ENCODE measurements at places on chromosomes 16 and 17.

GRCh38 chr16:2814551-2815298, 2.3 kb upstream of the PRSS21 start:
- DNase-seq: no peak

- DNase-seq: no peak
Observed at GRCh38 chr16:72560617-72561016, 388.7 kb upstream of the PMFBP1 start.

- DNase-seq: no peak
Observed at GRCh38 chr16:84754956-84755672, 55.3 kb downstream of the USP10 start.

DNA sequence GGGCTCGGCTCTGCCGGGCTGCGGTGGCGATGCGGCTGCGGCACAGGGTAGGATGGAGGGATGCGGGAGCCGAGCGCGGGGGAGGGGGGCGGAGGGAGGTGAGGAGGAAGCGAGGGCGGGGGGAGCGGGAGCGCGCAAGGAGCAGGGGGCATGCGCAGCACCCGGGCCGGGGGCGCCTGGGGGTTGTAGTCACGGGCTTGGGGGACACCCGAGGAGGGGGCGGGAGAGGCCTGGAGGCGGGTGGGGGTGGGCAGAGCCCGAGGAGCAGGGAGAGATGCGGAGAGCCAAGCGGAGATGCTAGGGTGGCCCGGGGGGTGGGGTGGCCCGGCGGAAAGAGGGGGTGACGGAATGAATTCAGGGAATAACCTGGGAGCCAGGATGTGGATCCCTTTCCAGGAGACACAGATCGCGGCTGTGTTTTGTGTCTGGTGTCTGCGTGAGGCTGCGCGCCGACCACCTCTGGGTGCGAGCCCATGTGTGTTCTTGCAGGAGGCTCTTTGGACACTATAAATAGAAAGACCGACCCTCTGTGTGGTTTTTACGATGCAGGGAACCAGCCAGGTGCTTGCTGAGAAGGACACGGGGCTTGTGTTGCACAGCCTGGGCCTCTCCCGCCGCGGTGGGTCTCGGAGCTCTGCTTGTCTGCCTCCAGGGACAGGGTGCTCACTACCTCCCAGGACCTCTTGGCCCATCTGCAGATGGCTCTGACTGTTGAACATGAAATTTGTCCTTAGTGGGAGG, at the start of gene STX1B:
STX1B (minus strand) TSS at position 54 of the 741 bp plus-strand sequence. CDS start 242 bp downstream, outside the sequence.
- DNase-seq: no peak

- no peak for DNase-seq
Observed at GRCh38 chr16:85634747-85635544, 21.8 kb downstream of the GSE1 start.

- DNase-seq: no peak
Observed at GRCh38 chr17:14866266-14866665, 398.9 kb downstream of the PMP22 start.

DNA sequence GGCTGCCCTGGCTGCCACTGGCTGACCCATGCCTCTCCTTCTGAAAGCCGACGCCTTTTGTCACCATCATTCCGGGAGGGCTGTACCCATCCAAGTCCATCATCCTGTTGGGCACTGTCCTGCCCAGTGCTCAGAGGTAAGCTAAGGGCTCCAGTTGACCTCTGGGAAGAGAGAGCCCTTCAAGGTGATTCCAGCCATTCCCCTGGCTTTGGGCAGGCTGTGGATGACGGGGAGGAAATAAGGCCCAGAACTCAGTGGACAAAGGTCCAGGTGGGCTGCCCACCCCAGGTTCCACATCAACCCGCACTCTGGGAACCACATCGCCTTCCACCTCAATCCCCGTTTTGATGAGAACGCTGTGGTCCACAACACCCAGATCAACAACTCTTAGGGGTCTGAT, 45.8 kb downstream of the NOS2 start:
- DNase-seq: no peak

- DNase-seq: no peak
Observed at GRCh38 chr16:89576153-89577054, 846 bp downstream of the CPNE7 start.

DNA sequence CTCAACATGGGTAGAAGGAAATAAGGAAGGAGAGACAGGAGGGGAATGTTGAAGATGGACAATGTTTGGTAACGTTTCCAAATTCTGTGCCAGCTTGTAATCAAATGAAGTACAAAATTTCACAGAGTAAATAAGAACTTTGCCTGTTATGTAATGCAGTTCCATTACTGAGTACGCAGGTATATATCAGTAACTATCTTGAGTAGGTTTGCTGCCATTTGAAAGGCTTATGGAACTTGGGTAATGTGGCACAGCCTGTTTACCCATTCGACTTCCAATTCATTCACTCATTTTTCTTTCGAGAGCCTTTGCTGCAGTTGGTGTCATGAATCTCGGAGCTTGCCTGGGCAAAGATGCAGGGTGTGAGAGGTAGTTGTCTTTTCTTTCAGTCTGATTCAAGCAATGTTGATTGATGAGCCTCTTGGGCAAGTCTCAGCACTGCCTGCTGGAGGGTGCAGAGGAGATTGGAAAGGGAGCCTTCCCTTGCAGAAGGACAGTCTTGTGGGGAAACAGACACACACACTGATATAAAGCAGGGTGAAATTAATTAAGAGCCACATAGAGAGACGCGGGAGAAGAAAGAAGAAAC, 53.4 kb downstream of the ZNF18 start:
- DNase-seq: no peak

GRCh38 chr16:17335826-17336529, 134.8 kb downstream of the XYLT1 start:
- DNase-seq: no peak

DNA sequence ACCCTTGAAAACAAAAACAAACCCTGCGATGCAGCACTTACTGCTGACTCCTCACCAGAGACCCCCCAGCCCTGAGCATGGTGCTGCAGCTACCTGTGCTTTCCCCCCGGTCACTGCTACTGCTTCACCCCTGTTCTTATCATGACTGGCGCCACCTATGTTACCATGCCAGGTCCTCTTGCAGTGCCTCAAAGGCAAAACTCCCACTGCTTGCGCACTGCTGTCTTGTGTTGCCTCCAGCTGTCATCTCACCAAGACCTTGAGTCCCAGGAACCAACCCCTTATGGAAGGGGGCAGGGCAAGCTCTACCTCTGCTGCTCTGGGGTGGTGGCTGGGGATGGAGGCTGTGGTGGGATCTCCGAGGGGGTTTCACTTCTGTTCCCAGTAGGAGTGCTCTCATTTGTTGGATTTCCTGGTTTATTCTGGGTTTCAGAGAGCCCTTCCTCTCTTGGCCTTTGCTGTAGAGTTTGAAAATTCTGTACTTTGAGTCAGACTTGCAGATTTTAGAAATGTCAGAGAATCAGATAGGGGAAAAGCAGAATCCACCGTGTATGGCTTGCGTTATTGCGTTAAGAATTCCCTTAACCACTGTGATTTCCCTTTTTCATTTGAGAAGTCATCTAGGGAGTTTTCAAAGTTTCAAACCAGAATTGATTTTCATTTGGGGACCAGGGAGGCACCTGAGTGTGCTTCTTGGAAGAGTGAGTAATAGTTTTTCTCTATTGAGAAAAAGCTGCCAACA, 96.6 kb downstream of the SPECC1 start:
- no peak for DNase-seq

- no peak for DNase-seq
Observed at GRCh38 chr16:69039333-69039941, 66.0 kb upstream of the HAS3 start.

GRCh38 chr16:67648088-67648763, 3.3 kb downstream of the CARMIL2 start:
- no peak for DNase-seq

GRCh38 chr17:75346906-75347305, 57.7 kb upstream of the SLC25A19 start:
- peak; percentile 75 for DNase-seq

DNA sequence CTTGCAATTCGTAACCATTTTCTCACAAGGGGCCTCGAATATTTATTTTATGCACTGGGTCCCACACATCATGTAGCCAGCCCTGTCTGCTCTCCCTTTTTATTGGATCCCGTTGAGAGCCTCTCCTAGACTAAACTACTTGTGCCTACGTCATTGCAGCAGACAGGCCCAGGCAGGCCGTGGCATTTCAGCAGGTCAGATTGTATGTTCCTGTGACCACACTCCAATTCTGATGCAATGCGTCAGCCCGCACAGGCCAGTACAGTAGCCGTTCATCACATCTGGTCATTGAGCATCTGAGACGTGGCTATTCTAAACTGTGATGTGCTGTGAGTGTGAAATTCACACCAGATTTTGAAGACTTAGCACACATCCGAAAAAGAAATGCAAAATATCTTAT, 42.2 kb downstream of the ABAT start:
- no peak for DNase-seq

GRCh38 chr17:78163881-78164747, 4.3 kb upstream of the SYNGR2 start:
- DNase-seq: no peak

DNA sequence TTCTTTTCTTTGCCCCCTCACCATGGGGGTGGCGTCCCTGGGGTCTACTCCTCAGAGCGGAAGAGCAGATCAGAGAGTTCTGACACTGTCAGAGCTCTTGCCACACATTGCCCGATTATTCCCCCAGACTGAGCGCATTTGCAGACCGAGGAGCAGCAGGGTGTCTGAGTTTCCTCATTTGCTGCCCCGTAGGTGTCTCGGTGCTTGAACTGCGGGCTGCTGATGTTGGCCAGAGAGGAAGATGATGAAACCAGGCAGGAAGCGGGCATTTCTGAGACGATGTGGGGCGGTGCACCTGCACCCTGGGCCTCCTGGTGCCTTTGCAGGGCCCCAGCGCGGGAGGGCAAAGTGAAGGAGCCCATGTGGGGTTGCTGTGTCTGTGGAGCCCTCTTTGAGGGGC, 55.2 kb downstream of the ARSG start:
- DNase-seq: peak; percentile 69

DNA sequence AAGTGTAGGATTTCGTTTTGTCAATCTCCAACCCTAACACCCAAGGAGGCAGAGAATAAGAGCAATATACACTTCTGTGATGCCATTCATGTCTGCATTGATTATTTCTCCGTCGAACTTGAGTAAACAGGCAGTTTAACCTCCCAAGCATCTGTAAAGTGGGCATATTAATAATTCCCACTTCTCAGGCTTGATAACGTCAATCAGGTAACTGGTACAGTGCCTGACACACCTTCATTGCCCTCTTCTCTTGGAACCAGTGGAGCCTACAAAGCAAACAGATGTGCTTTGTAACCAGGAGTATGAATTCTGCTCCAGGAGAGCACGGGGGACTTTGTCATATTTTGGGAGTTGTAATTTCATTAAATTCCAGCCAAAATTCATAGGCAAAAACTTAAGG, 32.5 kb upstream of the PLCG2 start:
- DNase-seq: no peak

- no peak for DNase-seq
Observed at GRCh38 chr17:51147650-51148049, 5.7 kb upstream of the NME1 start.

All from common myeloid progenitor, CD34-positive (primary cell).